ENCODE measurements at places on chromosomes 16 and 17. TPM values are rescaled to one million over a fixed set of nuclear protein-coding genes. Genes with fewer than 3 reads are reported as not detected.

RPS15A gene
- 687 TPM for total RNA-seq

HSDL1 gene
- 8.1 TPM for total RNA-seq

SLC47A1 gene
- total RNA-seq: 72.6 TPM

PRAC2 gene
- total RNA-seq: not detected

OSGIN1 gene
- 56.3 TPM for total RNA-seq

NME4 gene
- total RNA-seq: 50.3 TPM

C16orf46 gene
- total RNA-seq: 0.98 TPM

PRCD gene
- total RNA-seq: 1.3 TPM

GAS2L2 gene
- total RNA-seq: not detected

ANKRD40CL gene
- total RNA-seq: not detected

NSF gene
- 16.3 TPM for total RNA-seq

KCNAB3 gene
- 2.9 TPM for total RNA-seq

CCDC154 gene
- 0.35 TPM for total RNA-seq

SEZ6 gene
- not detected for total RNA-seq

ABCA10 gene
- 1.8 TPM for total RNA-seq

KRT36 gene
- total RNA-seq: not detected

TCAP gene
- 4.3 TPM for total RNA-seq

CCDC40 gene
- 3.1 TPM for total RNA-seq

METRNL gene
- 18.6 TPM for total RNA-seq

TOX3 gene
- 3.7 TPM for total RNA-seq

SBK1 gene
- 0.12 TPM for total RNA-seq

PRAC1 gene
- not detected for total RNA-seq

WFDC1 gene
- total RNA-seq: 2.8 TPM

CLDN7 gene
- total RNA-seq: 9.6 TPM

KCNJ2 gene
- total RNA-seq: 1.4 TPM

CA5A gene
- 26.5 TPM for total RNA-seq

JPH3 gene
- not detected for total RNA-seq

CLEC10A gene
- total RNA-seq: 0.77 TPM

CDRT15L2 gene
- total RNA-seq: not detected

TP53TG3 gene
- total RNA-seq: not detected

RRN3 gene
- 19.6 TPM for total RNA-seq

SLFN12 gene
- total RNA-seq: 1.5 TPM

IGF2BP1 gene
- not detected for total RNA-seq

HES7 gene
- not detected for total RNA-seq

SOX8 gene
- total RNA-seq: not detected

LGALS9B gene
- 0.42 TPM for total RNA-seq

DHRS7C gene
- total RNA-seq: not detected

RARA gene
- total RNA-seq: 41.9 TPM

GAA gene
- total RNA-seq: 84.2 TPM

RASL10B gene
- total RNA-seq: 1.3 TPM

CD300E gene
- 0.91 TPM for total RNA-seq

FBXW10B gene
- total RNA-seq: 1.0 TPM

BAIAP3 gene
- total RNA-seq: 7.6 TPM

ZFHX3 gene
- 7.4 TPM for total RNA-seq

VTN gene
- 3,035 TPM for total RNA-seq

CACNG5 gene
- not detected for total RNA-seq

MSI2 gene
- total RNA-seq: 20.2 TPM

DLX4 gene
- total RNA-seq: not detected

PLD6 gene
- total RNA-seq: 2.4 TPM

CIBAR2 gene
- total RNA-seq: not detected

RGS11 gene
- total RNA-seq: 0.40 TPM

OVCA2 gene
- total RNA-seq: 10.3 TPM

HOXB1 gene
- not detected for total RNA-seq

TBC1D3 gene
- total RNA-seq: not detected
